ENCODE measurements at places on chromosomes 5 and 9.

- DNase-seq, result no peak
- no peaks in the 10 kb centered on the region for H3K4me1 ChIP-seq
- H3K27ac ChIP-seq, result no peak overlapping the region
- H3K4me3 ChIP-seq, result no peak overlapping the region
- H3K36me3 ChIP-seq, result no peaks in the 10 kb centered on the region
- H3K27me3 ChIP-seq, result peaks cover 41% of the 10 kb centered on the region
Observed at GRCh38 chr5:171367424-171368370, 20.0 kb upstream of the NPM1 start.

DNA sequence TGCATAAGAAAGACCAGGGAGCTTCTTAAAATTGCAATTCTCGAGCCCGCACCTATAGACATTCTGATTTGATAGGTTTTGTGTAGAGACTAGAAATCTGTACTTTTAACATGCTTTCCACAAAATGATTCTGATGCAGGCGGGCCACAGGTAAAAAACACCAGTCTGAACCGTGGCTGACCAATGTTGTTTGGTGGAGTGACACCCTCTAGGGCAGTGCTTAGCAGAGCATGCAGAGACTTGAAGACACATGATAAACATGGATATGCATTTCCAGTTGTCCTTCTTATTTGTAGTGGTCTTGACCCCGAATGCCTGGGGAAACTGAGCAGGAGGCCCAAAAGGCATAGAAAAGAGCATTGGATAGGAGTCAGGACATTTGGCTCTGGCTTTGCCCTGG, 10.5 kb upstream of the COL15A1 start:
- peaks cover 41% of the 10 kb centered on the region for H3K27me3 ChIP-seq
- H3K4me1 ChIP-seq, result no peaks in the 10 kb centered on the region
- H3K27ac ChIP-seq, result no peak overlapping the region
- H3K4me3 ChIP-seq, result no peak overlapping the region

GRCh38 chr9:79684711-79685575, 113.2 kb downstream of the TLE4 start:
- H3K27me3 ChIP-seq, result no peaks in the 10 kb centered on the region
- H3K4me3 ChIP-seq, result no peak overlapping the region
- peaks cover 21% of the 10 kb centered on the region for H3K4me1 ChIP-seq
- H3K27ac ChIP-seq, result no peak overlapping the region
- no peak for DNase-seq

DNA sequence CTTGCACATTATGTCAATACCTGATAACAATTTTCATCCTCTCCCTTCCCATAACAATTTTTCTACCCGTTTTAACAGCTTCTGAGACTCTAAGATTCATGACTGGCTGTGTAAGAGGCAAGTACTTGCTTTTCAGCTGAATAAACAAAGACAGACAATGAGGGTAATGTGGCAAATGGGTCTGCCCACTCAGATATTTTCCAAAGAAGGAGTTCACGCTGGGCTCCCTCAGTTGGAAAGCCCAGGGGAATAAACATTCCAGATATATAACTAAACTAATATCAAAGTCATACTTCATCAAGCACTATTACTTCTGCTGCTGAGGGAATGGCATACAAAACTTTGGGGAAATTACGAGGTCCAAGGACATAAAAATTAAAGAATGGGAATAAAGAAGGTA, 24.4 kb downstream of the MEGF9 start:
- no peak for DNase-seq
- H3K27me3 ChIP-seq, result no peaks in the 10 kb centered on the region

DNA sequence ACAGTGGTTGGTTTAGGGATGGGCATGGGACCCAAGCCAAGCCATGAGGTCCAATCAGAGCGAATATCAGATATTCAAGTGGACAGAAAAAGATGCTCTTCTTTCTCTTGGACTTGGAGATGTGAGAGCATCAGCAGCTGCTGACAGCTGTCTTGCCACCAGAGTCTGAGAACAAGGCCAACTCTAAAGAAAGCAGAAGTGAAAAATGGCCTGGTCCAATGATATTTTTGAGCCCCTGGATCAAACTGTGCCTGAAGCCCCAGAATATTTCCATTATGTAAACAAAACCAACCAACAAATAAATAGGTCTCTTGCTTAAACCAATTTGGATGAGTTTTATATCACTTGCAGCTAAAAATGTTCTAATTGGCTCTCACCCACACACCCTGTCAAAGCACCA, 30.7 kb upstream of the JADE2 start:
- no peak for DNase-seq
- no peak overlapping the region for H3K27ac ChIP-seq
- H3K4me3 ChIP-seq, result no peak overlapping the region
- H3K36me3 ChIP-seq, result no peaks in the 10 kb centered on the region
